ENCODE measurements at places on chromosomes 5 and 9.

DNA sequence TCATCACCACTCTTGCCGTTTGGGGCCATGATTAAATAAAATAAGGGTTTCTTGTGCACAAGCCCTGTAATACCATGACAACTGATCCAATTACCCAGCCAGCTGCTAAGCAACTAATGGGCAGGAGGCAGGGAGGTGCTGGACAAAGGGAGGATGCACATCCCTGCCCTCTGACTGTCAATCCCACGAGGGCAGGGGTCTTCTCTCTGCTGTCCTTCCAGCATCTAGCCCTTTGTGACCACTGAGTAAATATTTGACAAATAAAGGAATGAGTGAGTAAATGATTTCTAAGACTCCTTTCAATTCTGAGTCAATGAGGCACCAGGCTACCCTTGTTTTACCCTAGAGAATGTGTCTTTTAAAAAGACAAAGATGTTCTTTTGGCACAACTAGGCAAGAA lies 247.1 kb downstream of the SYK start:
- DNase-seq: no peak

GRCh38 chr5:149609640-149610219 lies 28.4 kb downstream of the ARHGEF37 start:
- no peak for DNase-seq

DNA sequence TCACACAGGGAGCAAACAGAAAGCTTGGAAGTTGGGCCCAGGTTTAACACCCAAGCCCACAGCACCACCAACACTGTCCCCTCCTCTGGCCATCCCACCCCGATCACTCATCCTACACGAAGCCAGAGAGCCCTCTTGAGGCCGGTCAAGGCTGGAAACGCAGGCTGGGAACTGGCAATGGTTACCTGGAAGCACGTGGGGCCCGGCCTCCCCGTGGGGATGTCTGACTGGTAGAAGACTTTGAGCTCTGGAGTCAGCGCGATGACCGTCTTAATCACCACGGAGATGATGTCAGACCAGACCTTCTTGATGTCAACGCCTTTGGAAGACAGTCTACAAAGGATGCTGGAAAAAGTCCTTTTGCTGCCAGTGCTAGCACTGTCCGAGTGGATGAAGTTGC lies 104.1 kb downstream of the TTLL11 start:
- no peak for DNase-seq

GRCh38 chr9:133113163-133113948 lies 7.7 kb downstream of the RALGDS start:
- no peak for DNase-seq

DNA sequence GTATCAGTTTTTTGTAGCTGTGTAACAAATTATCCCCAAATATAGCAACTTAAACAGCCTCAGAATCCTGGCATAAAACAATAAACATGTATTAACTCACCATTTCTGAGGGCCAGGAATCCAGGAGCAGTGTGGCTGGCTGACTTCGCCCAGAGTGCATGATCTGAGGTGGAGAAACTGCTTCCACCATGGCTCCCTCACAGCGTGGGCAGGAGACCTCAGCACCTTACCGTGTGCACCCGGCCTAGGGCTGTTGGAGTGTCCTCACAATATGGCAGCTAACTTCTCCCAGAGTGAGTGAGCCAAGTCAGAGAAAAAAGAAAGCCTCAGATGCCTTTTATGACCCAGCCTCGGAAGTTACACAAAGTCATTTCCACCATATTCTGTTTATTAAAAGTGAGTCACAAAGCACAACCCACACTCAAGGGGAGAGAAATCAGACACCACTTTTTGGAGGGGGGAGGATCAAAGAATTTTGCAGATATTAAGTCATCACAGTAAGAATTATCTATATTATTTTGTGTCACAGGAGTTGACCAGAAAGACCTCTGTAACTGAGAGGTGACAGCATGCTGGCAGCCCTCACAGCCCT lies 59.6 kb downstream of the TSTD2 start:
- DNase-seq: no peak

DNA sequence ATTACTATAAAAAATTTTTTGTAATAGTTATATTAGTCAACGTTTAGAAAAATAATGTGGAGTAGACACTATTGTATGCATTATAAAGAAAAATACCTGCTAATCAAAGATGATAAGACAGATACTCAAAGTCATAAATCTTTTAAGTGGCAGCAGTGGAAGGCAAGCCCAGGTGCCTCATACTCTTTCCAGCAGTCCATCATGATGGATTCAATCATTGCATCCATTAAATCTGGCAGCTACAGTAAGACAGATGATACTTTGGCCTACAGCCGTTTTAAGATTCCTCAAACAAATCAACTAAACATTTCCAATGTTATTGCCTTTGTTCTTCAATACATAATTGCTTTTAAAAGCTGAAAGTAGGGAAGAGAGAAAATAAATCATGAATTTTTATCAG lies 1392.9 kb upstream of the NUDT12 start:
- no peak for DNase-seq

- no peak for DNase-seq
These were observed 25.9 kb downstream of the BRINP1 start for GRCh38 chr9:119343059-119343990.

DNA sequence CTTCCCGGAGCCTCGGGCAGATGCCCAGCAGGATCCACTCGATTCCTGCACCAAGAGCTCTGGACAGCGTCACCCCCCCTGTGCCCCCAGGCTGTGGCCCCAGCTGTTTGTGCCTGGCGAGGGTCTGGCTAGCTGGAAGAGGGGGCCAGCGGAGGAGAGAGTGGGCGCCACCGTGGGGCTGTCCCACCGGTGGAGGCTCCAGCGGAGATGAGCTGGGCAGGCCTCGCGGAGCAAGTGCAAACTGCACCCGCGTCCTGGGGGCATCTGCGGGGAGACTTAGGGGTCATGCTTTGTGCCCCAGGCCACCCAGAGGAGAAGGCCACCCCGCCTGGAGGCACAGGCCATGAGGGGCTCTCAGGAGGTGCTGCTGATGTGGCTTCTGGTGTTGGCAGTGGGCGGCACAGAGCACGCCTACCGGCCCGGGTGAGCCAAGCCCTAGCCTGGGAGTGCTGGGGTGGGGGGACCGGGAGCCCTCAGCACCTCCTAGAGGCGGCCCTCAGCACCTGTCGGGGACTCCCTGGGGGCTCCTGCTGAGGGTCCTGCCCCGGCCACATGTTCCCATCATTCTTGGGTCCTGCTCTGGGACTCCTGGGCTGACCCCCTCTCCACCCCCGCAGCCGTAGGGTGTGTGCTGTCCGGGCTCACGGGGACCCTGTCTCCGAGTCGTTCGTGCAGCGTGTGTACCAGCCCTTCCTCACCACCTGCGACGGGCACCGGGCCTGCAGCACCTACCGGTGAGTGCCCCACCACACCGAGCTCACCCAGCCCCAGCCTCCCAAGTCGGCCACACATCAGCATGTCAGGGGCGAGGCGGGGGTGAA lies 5.4 kb downstream of the EGFL7 start:
- no peak for DNase-seq

DNA sequence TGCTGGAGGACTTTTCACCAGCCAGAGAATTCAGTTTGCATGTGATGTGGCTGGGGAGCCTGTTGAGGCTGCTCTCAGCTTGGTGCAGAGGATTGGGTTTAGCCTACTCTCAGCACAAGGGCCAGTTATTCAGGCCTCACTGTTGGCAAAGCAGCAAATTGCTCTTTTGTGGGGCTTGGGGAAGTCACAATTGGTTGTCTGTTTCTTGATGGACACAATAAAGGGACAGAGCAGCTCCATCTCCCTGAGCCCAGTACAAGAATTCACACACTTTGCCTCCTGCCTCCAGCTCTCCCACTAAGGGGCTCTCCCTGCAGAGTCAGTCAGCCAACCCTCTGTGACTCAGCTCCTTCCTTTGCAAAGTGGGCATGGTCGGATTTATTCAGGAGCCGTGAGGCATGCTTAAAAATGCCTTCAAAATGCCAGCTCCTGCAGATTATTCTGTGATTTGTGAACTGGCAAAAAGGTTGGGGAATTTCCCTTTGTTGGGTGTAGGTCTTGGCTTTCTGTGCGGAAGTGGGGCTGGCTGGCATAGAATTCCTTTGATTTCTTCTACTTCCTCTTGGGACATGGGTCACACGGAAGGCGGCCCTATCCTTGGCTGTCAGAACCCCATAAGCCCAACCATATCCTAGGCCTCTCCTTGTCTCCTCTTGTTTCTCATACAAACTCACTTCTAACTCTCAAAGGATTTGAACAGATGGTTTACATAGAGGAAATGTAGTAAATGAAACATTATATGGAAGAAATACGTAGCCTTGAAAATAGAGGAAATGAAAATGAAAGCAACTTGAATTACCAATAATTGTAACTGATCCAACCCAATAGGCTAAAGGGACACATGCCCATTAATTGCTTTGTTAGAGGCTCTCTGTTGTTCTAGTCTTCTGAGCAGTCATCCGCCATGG lies 118.7 kb upstream of the CD180 start:
- no peak for DNase-seq

DNA sequence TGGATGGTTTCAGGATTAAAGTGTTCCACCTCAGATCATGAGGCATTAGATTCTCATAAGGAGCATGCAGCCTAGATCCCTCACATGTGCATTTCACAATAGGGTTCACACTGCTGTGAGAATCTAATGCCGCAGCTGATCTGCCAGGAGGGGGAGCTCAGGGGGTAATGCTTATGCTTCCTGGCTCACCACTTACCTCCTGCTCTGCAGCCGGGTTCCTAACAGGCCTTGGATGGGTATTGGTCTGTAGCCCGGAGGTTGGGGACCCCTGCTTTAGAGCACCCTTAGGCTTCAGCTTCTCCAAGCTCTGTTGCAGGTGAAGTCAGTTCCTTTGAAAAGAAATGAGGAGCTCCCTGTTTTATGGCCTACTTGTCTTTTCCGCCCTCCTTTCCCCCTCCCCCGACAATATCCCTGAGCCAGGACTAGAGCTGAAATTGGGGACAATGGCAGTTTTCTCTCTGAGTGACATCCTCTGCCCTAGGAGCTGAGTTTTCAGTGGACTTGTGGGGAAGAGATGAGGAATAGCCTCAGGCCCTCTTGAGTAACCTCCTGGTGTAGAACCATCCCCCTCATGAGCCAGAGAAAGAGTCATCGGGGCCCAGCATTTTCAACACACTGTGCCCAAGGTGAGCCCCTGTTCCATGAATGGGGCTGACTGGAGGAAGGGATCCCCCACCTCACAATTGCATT lies 16.2 kb upstream of the MAT2B start:
- no peak for DNase-seq

GRCh38 chr9:99087462-99087861 lies 17.5 kb upstream of the TGFBR1 start:
- DNase-seq: no peak

- no peak for DNase-seq
These were observed 35.0 kb upstream of the SLC6A19 start for GRCh38 chr5:1166370-1166769.

- DNase-seq: no peak
These were observed 97.5 kb downstream of the ZNF608 start for GRCh38 chr5:124648902-124649467.
